ENCODE measurements at places on chromosomes 1 and 21.

DNA sequence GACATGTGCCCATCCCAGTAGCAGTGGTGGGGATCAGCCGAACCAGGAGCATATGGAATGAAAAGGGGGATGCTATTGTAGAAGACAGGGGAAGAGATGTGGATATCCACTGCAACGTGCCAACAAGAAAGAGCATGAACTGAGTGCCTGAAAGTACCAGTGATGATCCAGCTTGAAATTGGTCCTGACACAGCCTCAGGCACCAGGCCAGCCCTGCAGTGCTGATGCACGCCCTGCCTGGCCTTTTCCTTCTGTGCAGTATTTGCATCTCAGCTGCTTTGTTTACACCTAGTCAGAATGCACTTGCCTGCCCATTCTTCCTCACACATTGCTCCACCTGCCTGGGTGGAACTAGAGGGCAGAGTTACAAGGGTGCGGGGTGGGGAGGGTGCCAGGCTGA, 50.3 kb upstream of the ARTN start:
- DNase-seq, result no peak

GRCh38 chr21:44865561-44866280, 7.8 kb downstream of the PTTG1IP start:
- DNase-seq, result no peak

- no peak for DNase-seq
These were observed at the start of gene RHBG for GRCh38 chr1:156368889-156369684. RHBG (plus strand) TSS chr1:156369211; CDS start chr1:156369250, 39 bp downstream.

- DNase-seq, result no peak
These were observed 136.6 kb downstream of the TOMM20 start for GRCh38 chr1:234992065-234992464.

DNA sequence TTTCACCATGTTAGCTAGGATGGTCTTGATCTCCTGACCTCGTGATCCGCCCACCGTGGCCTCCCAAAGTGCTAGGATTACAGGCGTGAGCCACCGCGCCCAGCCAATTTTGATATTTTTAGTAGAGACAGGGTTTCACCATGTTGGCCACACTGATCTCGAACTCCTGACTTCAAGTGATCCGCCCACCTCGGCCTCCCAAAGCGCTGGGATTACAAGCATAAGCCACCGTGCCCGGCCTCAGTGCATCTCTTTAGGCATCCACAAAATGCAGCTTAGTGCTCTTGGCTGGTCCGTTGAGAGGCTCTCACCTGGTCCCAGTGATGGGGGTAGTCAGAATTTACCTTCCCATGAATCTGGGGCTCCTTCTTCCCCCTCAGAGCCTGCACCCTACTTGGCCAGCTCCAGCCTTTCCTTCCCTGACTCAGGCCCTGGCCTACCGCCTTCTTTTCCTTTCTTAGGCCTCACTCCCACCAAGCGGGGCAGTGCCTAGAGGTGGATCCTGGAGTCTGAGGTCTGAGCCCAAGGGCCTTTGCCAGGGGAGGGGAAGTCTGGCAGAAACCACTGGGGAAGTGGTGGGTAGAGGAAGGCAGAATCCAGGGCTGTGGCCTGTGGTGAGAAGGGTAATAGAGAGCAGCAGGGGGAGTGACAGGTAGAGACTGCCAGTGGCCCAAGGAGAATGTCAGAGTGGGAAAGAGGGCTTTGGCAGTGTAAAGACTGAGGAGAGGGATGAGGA, 3.7 kb downstream of the LENEP start:
- no peak for DNase-seq

DNA sequence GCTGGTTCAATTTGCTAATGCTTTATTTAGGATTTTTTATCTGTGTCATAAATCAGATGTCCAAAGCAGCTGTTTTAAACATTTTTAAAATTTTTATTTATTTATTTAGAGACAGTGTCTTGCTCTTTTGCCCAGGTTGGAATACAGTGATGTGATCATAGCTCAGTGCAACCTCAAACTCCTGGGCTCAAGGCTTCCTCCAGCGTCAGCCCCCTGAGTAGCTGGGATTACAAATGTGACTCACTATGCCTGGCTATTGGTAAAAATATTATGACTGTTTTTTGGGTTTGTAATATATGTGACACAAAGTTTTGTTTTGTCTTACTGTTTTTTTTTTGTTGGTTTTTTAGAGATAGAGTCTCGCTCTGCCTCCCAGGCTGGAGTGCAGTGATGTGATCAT, 11.8 kb downstream of the ZBED6 start:
- DNase-seq, result no peak

DNA sequence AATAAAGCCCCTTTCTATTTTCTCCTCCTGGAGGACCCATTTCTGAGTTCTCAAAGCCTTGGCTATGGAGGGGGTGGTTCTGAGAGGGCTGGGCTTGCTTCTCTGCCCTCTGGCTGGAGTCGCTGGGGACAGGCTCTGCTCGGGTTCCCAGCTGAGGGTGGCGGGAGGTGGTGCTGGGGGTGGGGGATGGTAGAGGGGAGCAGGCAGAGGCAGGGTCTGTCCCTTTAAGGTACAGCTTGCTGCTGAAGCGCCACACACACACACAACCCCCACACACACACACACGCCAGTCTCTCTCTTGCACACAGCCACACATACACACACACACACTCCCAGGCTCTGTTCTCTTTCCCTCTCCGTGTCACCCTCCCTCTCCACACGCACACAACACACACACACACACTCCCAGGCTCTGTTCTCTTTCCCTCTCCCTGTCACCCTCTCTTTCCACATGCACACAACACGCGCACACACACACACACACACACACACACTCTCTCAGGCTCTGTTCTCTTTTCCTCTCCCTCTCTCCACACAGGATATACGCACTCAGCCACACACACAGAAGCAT, 69.8 kb upstream of the SSBP3 start:
- DNase-seq, result peak; percentile 33

DNA sequence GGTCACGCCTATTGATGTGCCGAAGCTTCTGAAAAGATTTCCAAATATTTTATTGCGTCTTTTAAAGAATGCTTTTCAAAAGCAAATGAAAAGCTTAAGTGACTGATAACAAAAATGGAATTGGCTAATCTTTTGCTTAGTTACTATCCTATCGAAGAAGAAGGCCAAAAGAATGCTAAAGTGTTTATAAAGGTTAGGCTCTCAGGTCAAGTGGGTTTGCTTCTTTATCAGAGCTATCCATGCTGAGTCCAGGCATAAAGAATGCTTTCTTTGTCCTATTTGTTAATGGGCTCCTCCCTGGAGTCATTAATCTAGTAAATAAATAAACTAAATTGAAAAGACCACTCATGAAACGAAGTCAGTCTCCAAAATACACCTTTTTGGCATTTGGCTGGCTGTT, 133.4 kb upstream of the LYPLAL1 start:
- DNase-seq, result no peak

DNA sequence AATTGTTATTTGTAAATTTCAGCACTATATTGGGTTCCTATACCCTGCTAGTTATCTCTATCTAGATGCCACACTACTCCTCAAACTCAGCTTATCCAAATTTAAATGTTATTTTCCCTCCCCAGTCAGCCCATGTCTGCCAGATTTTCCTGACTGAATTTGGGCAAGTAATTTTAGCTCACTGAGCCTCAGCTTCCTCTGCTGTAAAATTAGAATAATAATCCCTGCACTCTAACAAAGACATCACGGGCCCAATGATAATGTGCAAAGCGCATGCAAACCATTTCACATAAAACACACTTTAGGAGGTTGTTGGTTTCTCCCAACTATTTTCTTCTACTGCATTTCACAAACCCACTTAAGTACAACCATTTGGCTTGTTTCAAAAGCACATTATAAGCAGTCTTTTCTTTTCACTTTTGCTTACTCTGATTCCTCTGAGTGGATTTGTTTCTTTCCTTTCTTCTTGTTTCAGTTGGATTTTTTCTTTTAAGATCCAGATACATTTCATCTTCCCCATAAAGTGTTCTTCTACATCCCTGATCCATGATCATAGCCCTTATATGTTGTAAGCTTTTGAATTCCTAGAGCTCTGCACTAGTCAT, 152.8 kb upstream of the DPT start:
- no peak for DNase-seq

- peak; percentile 60 for DNase-seq
These were observed 26.1 kb downstream of the ARMH1 start for GRCh38 chr1:44700573-44700972.

DNA sequence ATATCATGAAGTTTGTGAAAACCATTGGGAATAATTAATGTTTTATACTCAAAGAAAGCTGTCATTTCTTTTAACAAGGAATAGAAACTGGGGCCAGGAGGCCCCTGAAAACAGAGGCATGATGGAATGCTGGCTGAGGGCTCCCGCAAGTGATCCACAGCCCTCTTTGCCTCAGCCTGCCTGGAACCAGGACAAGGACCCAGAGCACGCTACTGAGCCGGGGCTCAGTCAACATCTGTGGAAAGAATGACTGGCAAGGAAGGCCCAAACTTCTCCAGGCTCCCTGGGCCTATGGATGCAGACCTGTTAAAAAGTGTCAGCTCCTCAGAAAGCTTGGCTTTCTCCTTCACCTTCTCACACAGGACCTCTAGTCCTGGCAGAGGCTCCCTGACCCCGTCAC, 32.6 kb downstream of the COLGALT2 start:
- no peak for DNase-seq

DNA sequence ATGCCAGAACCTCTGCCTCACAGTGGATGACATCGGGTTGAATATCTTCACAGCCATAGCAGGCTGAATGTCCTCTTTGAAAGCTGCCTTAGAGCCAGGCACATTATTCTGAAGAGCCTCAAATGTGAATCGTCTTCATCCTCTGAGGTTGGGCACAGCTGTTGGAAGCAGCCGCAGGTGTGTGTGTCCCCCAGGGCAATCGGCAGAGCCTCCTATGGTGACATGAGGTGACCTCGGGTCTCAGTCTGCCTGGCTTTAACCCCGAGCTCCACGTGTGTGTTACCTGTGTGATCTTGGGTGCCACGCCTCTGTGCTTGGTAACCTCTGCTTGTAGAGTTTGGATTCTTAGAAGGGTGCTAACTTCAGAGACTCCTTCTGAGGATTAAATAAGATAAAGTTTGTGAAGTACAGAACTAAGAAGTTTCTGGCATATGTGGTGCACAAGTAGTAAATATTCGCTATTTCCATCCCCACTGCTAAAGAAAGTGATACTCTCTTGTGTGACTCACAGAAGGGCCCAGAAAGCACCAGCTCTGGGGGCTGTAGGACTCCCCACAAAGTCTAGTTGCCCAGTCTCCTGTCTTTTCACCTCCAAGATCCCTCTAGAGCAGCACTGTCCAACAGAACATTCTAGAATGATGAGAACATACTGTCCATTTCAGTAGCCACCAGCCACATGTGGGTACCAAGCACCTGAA, 500.9 kb downstream of the NPHP4 start:
- DNase-seq, result no peak

GRCh38 chr1:109787211-109787844, 23.6 kb upstream of the EPS8L3 start:
- DNase-seq, result no peak

- no peak for DNase-seq
These were observed 40.1 kb downstream of the ZNF281 start for GRCh38 chr1:200369706-200370105.

DNA sequence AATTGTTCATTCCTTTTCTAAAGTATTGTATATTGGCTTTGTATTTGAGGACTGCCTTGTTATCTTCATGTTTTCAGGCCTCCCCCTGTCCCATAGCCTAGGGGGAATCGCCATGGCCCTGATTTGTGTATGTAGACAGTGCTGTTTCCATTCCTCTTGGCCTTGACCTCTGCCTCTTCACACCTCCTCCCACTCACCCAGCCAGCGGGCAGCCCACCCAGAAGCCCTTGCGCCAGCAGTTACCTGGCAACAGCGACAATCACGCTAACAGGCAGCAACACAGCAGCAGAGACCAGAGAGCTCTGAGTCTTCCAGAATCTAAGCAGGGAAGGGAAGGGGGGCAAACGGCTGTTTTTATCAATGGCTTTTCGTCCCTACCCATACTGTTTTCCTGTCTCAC, 50.0 kb upstream of the NPL start:
- peak; percentile 58 for DNase-seq

- peak; percentile 63 for DNase-seq
These were observed 82.0 kb upstream of the HIVEP3 start for GRCh38 chr1:42000766-42001165.

DNA sequence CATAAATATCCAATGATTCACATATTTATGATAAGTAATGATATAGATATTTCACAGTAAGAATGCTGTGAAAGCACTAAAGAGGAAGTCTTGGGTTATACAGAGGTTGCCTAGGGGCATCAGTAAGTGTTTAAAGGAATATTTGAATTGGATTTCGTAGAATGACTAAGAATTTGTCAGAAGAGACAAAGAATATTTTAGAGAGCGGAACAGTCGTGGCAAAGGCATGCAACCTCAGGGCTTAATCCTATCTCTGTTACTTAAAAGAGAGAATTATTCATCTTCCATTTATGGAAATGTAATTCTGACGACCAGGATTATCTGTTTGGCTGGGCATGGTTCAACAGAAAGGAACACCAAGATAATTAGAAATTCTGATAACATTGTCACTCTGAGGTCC, 171.9 kb upstream of the NR5A2 start:
- DNase-seq, result no peak

DNA sequence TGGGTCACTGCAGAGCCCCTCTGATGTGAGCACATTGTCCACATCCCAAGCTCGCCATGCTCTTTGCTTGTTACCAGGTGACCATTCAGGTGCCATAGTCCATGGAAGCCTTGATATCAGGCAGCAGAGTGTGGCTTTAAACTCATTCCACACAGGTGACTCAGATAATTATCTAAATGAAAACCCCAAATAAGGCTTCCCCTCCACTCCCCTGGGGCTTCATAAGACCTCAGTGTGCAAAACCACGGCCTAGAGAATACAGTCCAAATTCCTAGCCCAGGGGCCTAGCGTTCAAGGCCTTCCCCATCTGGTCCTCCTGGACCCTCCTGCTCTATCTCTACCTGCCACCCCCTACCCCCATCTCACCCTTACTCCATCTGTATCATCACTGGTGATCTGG, 97.1 kb downstream of the ARHGEF10L start:
- no peak for DNase-seq

DNA sequence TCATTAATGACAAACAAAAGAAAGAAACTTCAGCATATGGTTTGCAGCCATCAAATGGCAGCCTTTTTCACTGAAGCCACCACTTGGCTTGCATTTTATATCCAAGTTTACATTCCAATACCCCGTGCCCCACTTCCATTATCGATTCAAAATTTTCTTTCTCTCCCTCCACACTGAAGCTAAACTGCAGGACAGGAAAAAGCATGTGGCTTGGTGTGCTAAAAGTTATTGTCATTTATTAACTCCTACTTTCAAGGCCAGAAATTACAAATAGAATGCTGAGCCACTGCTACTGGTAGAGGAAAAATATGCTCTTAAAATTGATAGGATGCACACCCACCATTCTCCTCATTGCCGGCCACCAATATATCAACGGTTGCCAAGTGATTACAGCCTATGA, 351.6 kb upstream of the DUSP10 start:
- DNase-seq, result no peak

DNA sequence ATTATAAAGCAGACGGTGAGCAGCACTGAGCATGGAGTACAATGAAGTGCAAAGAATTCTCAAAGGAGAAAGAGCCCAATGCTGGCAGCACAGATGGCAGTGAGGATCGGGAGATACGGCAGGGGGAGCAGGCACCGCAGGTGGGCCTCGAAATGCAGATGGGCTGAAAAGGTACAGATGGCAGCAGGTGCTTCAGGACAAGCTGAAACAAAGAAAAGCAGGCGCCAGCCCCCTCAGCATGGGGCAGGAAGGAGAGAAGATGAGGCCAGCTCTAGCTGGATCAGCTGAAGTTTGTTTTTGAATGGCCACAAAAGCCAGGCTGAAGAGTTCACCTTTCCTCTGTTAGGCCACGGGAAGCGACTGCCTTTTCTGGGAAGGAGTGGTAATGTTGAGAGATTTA, 7.7 kb downstream of the CFAP298 start:
- DNase-seq, result peak; percentile 91
